T-helper 17 cell (primary cell): ENCODE measurements at places on chromosomes 2 and 18. TPM values are rescaled to one million over a fixed set of nuclear protein-coding genes. Genes with fewer than 3 reads are reported as not detected.
A peak's percentile ranks its signal among the peaks of the same experiment; 100 is the strongest.

- H3K4me1 ChIP-seq = peaks cover 17% of the 10 kb centered on the region
- peak overlapping the region; percentile 90 for H3K27ac ChIP-seq
- no peak overlapping the region for H3K4me3 ChIP-seq
- H3K36me3 ChIP-seq = peaks cover 8% of the 10 kb centered on the region
- no peaks in the 10 kb centered on the region for H3K27me3 ChIP-seq
Measured at GRCh38 chr2:54634021-54634420, 89.4 kb upstream of the EML6 start.

GRCh38 chr2:238596571-238597551 is 170.1 kb downstream of the ASB1 start:
- H3K4me3 ChIP-seq = no peak overlapping the region
- peaks cover 4% of the 10 kb centered on the region for H3K4me1 ChIP-seq
- H3K27me3 ChIP-seq = peaks cover 47% of the 10 kb centered on the region
- H3K27ac ChIP-seq = no peak overlapping the region

SH2D6 gene
- 0.26 TPM for total RNA-seq

GCKR gene
- total RNA-seq = not detected
